Activated CD4-positive, alpha-beta memory T cell treated with anti-CD3 and anti-CD28 coated beads, Interleukin-2, amount 10 ng/mL, durations not matched to agents 7 days and 5 days (primary cell): ENCODE measurements at places on chromosomes 12 and 14.

GRCh38 chr14:21102521-21103410 is 1.9 kb downstream of the TMEM253 start:
- no peaks in the 10 kb centered on the region for H3K36me3 ChIP-seq
- no peak for DNase-seq
- peak overlapping the region; percentile 88 for H3K4me3 ChIP-seq

DNA sequence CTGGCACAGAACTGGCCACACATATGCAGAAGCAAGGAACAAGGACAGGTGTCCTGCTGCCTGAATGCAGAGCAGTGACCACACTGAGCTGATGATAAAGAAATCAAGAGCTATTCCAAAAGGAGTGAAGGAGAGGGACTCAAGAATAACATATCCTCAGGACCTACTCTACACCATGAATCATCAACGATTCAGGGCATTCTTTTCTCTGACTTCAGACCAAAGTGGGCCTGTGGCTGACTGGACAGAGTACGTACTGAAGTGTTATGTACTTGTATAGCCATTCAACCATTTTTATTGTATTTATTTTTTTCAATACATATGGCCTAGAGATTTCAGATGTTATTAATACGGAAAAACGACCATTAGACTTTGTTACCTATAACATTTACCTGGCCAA is 177.5 kb upstream of the TMTC1 start:
- H3K4me3 ChIP-seq: no peak overlapping the region
- H3K27ac ChIP-seq: no peak overlapping the region
- no peaks in the 10 kb centered on the region for H3K4me1 ChIP-seq
- no peaks in the 10 kb centered on the region for H3K36me3 ChIP-seq

DNA sequence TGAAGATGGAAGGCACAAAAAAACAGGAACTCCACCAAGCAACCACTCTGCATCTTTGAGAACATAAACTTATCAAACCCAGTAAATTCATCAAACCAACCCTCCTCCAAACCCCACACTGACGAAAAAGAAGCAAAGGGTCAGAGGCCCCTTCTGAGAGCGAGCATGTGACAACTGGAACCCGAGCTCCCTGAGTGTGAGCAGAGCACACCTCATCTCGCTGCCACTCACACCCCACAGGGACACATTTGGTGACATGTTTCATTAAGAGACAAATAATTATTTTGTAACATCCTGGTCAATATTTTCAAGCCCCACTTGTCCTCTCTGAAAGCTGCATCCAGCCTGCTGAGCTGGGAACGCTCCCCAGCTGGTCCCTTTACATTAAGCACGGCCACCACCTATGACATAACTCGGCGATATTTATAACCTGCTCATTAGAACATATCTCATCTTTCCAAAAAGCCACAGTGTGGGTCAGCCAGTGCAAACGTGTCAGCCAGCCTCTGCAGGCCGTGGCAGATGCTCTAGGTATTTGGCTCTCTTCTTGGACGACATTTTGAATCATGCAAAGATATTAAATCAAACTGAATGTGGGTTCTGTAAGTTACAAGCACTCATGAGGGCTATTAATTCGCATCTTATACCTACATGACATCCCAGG is 120.1 kb downstream of the TTC7B start:
- H3K27me3 ChIP-seq: no peaks in the 10 kb centered on the region
- H3K4me3 ChIP-seq: no peak overlapping the region
- no peak overlapping the region for H3K27ac ChIP-seq
- H3K36me3 ChIP-seq: no peaks in the 10 kb centered on the region
- peaks cover 3% of the 10 kb centered on the region for H3K4me1 ChIP-seq
- DNase-seq: no peak

DNA sequence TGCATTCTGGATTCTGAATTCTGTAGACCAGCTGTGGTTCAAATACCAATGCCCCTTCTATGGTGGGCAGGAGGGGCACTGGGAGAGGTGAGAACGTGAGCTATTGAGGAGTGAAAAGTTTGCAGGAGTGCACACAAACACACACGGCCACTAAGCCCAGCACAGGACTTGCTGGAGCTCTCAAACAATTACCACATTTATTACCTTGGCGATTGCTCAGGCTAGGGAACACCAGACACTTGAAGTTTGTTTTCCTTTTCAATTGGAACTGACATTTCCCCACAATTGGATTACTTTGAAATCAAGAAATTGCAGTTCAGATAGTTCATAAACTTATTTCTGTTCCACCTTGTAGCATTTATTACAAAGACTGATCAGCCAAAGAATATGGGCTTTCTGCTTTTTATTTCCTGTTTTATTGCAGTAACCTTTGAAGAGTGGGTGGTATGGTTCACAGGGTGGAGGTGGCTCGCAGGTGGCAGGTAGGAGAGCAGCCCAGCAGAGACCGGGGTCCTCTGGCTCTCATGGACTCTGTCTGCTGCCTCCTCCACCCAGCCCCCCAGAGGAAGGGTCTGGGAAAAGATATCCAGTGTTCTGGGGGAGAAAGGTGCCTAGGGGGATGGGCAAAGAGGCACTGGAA is 429.8 kb upstream of the CCDC196 start:
- H3K4me3 ChIP-seq: no peak overlapping the region
- H3K27me3 ChIP-seq: peaks cover 3% of the 10 kb centered on the region
- H3K4me1 ChIP-seq: no peaks in the 10 kb centered on the region
- no peak overlapping the region for H3K27ac ChIP-seq
- DNase-seq: no peak
- no peaks in the 10 kb centered on the region for H3K36me3 ChIP-seq

- DNase-seq: peak; percentile 6
- H3K4me3 ChIP-seq: no peak overlapping the region
- no peaks in the 10 kb centered on the region for H3K4me1 ChIP-seq
- H3K36me3 ChIP-seq: no peaks in the 10 kb centered on the region
- no peak overlapping the region for H3K27ac ChIP-seq
These were observed 187.8 kb downstream of the ADGRD1 start for GRCh38 chr12:131141514-131141913.

GRCh38 chr12:46217541-46218321 is 51.1 kb downstream of the SLC38A1 start:
- peak overlapping the region; percentile 95 for H3K27ac ChIP-seq
- H3K36me3 ChIP-seq: peaks cover 83% of the 10 kb centered on the region
- peak overlapping the region; percentile 73 for H3K4me3 ChIP-seq

GRCh38 chr14:76636602-76637001 is 124.7 kb upstream of the VASH1 start:
- DNase-seq: no peak
- no peaks in the 10 kb centered on the region for H3K36me3 ChIP-seq
- H3K4me3 ChIP-seq: no peak overlapping the region
- peaks cover 10% of the 10 kb centered on the region for H3K27me3 ChIP-seq
- no peaks in the 10 kb centered on the region for H3K4me1 ChIP-seq

- H3K27me3 ChIP-seq: no peaks in the 10 kb centered on the region
- no peaks in the 10 kb centered on the region for H3K4me1 ChIP-seq
- no peaks in the 10 kb centered on the region for H3K36me3 ChIP-seq
- no peak overlapping the region for H3K4me3 ChIP-seq
- DNase-seq: no peak
These were observed 28.5 kb downstream of the PIWIL1 start for GRCh38 chr12:130366159-130366558.

GRCh38 chr14:76828339-76829012 is 2.3 kb downstream of the LRRC74A start:
- H3K4me1 ChIP-seq: no peaks in the 10 kb centered on the region
- no peak overlapping the region for H3K4me3 ChIP-seq
- no peaks in the 10 kb centered on the region for H3K36me3 ChIP-seq
- peaks cover 14% of the 10 kb centered on the region for H3K27me3 ChIP-seq
- DNase-seq: no peak

GRCh38 chr14:20904393-20905029 is 13.3 kb downstream of the RNASE3 start:
- H3K27me3 ChIP-seq: peaks cover 4% of the 10 kb centered on the region
- no peaks in the 10 kb centered on the region for H3K4me1 ChIP-seq
- no peak for DNase-seq
- H3K27ac ChIP-seq: no peak overlapping the region
- H3K36me3 ChIP-seq: no peaks in the 10 kb centered on the region
- H3K4me3 ChIP-seq: no peak overlapping the region

GRCh38 chr12:82817368-82817767 is 130.7 kb downstream of the TMTC2 start:
- no peak overlapping the region for H3K27ac ChIP-seq
- H3K27me3 ChIP-seq: no peaks in the 10 kb centered on the region
- H3K36me3 ChIP-seq: no peaks in the 10 kb centered on the region
- H3K4me1 ChIP-seq: no peaks in the 10 kb centered on the region
- no peak for DNase-seq
- H3K4me3 ChIP-seq: no peak overlapping the region

DNA sequence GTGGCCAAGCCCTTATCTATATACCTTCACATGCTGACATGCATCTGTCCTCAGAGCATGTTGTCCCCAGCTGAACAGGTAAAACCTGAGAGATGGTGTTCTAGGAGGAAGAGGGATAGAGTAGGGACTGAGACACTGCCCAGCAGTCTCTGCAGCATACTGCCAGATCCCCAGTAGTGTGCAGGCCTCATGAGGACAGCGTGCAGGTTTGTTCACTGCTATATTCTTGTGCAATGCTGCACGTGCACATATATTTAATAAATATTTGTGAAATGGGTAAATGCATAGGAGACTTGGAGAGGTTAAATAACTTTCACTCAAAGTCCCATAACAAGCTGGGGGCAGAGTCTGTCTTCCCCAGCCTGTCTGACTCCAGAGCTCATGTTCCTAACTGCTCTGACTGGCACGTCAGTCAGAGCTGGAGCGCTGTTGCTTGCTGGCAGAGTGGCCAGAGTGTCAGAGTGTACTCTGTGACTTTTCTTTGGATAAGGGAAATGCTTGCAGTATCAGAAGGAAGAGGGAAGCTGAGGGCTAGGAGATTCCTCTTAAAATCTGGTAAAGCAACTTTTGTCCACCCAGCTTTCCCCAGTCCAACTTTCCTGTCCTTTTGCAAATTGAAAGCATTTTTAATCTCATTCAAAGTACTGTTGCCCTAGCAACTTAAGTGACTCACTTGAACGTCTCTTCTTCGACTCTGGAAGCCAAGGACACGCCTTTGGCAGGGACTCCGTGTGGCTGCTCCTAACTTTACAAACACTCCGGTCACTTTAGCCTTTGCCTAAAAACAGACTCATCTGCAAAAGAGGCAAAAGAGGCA is 14.9 kb upstream of the POLR3B start:
- H3K4me1 ChIP-seq: no peaks in the 10 kb centered on the region
- no peak overlapping the region for H3K27ac ChIP-seq
- no peaks in the 10 kb centered on the region for H3K36me3 ChIP-seq
- no peak for DNase-seq

- H3K27ac ChIP-seq: no peak overlapping the region
- H3K4me1 ChIP-seq: no peaks in the 10 kb centered on the region
- H3K4me3 ChIP-seq: no peak overlapping the region
- H3K27me3 ChIP-seq: no peaks in the 10 kb centered on the region
These were observed 199.9 kb upstream of the FAR2 start for GRCh38 chr12:28949184-28949583.
